MCF 10A (cell line): ENCODE measurements at places on chromosomes 16 and 17.

- no peak overlapping the region for H3K4me3 ChIP-seq
- H3K27me3 ChIP-seq = no peaks in the 10 kb centered on the region
- no peak overlapping the region for H3K27ac ChIP-seq
- peaks cover 39% of the 10 kb centered on the region for H3K36me3 ChIP-seq
- peaks cover 15% of the 10 kb centered on the region for H3K4me1 ChIP-seq
Observed at GRCh38 chr17:40290629-40291280, 3.1 kb downstream of the CDC6 start.

DNA sequence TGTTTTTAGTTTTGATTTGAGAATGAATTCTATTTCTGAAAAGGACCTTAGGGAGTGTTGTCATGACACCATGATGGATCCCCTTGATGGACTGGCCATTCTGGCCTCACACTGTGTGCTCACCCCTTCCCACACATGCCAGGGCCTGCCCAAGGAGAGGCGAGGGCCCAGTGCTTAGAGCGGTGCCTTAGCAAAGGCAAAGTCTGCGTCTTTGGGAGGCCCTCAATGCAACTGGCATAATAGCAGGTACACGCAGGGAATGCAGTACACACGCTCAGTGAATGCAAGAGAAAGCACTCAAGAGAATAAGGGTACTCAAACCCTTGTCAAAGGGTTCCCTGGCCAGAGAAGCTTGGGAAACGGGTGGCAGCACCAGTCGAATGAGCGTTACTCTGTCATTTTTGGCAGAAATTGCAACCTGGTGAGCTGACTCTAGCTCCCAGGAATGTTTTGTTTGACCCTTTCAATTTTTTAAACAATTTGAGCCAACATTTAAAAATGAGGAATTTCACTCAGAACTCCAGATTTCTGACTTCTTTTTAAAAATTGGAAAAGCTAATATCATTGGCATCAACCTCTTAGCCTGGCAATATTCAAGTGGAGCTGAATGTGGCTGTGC lies 32.1 kb downstream of the NKD1 start:
- H3K27me3 ChIP-seq = no peaks in the 10 kb centered on the region
- no peaks in the 10 kb centered on the region for H3K4me1 ChIP-seq
- no peak overlapping the region for H3K27ac ChIP-seq
- DNase-seq = no peak

- no peak overlapping the region for H3K4me3 ChIP-seq
- no peaks in the 10 kb centered on the region for H3K4me1 ChIP-seq
- H3K27me3 ChIP-seq = peaks cover 34% of the 10 kb centered on the region
- DNase-seq = no peak
- H3K36me3 ChIP-seq = no peaks in the 10 kb centered on the region
Observed at GRCh38 chr17:73397278-73397826, 85.6 kb upstream of the CDC42EP4 start.

- H3K36me3 ChIP-seq = peaks cover 10% of the 10 kb centered on the region
- H3K27ac ChIP-seq = no peak overlapping the region
- H3K27me3 ChIP-seq = no peaks in the 10 kb centered on the region
- H3K4me3 ChIP-seq = no peak overlapping the region
- no peaks in the 10 kb centered on the region for H3K4me1 ChIP-seq
- DNase-seq = no peak
Observed at GRCh38 chr17:9032583-9032982, 11.3 kb downstream of the NTN1 start.

DNA sequence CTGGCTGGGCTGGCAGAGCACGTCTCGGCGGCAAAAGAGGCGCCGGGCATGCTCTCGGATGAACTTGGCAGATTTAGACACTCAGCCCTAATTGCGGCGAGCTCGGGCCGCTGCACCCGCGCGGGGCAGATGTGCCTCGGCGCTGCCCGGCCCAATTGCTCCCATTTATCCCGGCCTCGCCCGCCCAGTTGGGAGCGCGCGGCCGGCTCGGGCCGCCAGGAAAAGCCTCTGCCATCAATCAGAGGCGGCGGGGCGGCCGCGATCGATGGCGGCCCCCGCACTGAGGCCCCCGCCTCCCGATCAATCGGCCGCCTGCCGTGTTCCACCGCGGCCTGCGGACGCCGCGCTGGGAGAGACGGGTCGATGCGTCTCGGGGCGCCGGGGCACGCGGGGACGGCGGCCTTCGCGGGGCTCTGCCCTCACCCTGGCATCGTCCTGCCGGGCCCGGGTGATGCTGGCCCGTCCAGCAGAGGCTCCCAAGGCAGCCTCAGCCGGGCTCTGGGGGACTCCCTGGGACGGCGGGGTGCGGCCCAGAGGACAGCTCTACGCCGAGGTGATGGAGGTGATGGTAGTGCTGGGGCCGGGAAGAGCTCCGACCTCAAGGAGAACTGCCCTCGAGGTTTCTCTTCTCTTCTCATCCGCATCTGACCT lies 200.9 kb upstream of the N4BP1 start:
- no peaks in the 10 kb centered on the region for H3K4me1 ChIP-seq
- no peak overlapping the region for H3K4me3 ChIP-seq
- no peak overlapping the region for H3K27ac ChIP-seq
- no peaks in the 10 kb centered on the region for H3K36me3 ChIP-seq

- no peak overlapping the region for H3K4me3 ChIP-seq
- no peaks in the 10 kb centered on the region for H3K27me3 ChIP-seq
- peaks cover 20% of the 10 kb centered on the region for H3K36me3 ChIP-seq
- no peak for DNase-seq
Observed at GRCh38 chr17:6501359-6501758, 55.0 kb downstream of the PITPNM3 start.

DNA sequence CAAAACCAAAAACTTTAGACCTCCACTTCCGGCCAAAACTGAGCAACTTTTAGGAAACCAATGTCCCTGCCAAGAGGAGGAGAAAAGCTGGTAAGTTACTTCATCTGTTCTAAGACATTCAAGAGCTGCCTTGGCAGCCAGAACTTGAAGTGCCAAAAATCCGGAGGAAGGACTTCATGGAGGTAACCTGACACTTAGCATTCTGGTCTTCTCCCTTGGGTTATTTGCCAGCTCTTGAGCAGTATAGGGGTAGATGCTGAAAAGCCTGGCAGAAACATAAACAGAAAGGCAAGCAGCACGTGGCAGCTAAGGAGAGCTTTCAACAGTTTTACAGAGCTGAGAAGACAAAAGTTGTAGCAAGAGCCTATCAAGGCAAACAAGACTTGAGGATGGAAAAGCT lies 53.2 kb downstream of the CDYL2 start:
- peak; percentile 53 for DNase-seq
- H3K27ac ChIP-seq = peak overlapping the region; percentile 0
- H3K27me3 ChIP-seq = peaks cover 16% of the 10 kb centered on the region
- H3K36me3 ChIP-seq = no peaks in the 10 kb centered on the region
- H3K4me1 ChIP-seq = peaks cover 7% of the 10 kb centered on the region

GRCh38 chr16:4404247-4404966 lies 12.0 kb downstream of the CORO7 start:
- H3K4me3 ChIP-seq = no peak overlapping the region
- H3K27me3 ChIP-seq = no peaks in the 10 kb centered on the region
- no peaks in the 10 kb centered on the region for H3K4me1 ChIP-seq
- peak; percentile 38 for DNase-seq
- no peak overlapping the region for H3K27ac ChIP-seq
- peaks cover 18% of the 10 kb centered on the region for H3K36me3 ChIP-seq
